C1 segment of cervical spinal cord (tissue), 14 donors: ENCODE measurements at places on chromosomes 2 and 18.

DNA sequence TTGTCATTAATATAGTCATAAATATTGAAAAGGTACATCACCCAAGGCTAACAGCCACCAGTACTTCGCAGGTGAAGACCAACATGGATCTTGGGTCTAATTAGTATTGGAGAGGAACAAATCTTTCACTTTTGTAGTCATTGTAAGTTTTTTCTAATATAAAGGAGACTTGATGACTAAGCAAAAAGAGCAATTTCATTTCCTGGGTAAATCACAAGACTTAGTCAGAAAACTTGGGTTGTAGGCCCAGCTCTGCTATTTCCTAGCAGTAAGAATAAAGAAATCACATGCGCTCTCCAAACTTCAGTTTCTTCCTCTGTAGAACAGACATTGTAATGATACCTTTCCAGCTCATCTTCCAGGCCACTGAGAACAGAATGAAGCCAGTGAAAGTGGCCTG is 40.9 kb downstream of the NRP2 start:
- no peak for DNase-seq

- DNase-seq, result no peak
These were observed 108.4 kb upstream of the LDAH start for GRCh38 chr2:20931346-20931745.

- no peak for DNase-seq
These were observed 38.2 kb downstream of the FAM178B start for GRCh38 chr2:96947949-96948833.

GRCh38 chr18:73352546-73352945 is 484.8 kb upstream of the NETO1 start:
- no peak for DNase-seq

DNA sequence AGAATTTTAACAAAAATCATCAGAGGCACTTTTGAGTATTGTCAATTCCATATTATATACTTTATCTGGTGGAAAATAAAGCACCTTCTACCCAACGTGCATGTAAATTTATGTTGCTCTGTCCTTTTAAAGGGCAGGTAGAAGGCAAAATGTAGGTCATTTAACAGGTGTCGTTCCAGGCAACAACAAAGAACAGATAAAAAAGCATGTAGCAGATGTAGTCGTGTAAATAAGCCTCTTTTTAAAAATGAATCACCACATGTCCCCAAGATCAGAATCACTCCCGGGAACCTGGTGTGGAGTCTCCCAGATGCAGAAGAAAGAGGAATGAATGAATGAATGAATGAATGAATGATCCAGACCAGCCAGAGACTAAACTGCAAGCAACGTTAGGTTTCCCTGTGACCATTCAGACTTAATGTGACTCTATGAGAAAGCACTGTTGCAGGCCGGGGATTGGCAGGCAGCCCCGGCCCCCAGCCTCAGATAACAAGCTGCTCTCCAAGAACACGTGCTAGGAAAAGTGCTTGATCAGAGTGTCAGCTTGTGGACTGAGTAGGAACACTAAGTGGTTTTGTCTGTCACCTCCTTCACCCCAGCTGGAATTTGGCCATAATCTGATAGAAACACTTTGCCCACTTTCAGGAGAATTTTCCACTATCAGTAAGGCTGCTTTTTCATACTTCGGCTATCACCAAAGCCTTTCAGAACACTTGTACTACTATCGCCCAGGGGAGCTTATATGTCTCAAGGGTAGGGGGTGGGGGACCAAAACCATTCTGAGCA is 100.6 kb downstream of the CDK15 start:
- DNase-seq, result no peak

GRCh38 chr18:62651276-62652056 is 63.9 kb upstream of the PHLPP1 start:
- DNase-seq, result no peak

GRCh38 chr2:65608466-65608865 is 176.1 kb upstream of the SPRED2 start:
- no peak for DNase-seq

DNA sequence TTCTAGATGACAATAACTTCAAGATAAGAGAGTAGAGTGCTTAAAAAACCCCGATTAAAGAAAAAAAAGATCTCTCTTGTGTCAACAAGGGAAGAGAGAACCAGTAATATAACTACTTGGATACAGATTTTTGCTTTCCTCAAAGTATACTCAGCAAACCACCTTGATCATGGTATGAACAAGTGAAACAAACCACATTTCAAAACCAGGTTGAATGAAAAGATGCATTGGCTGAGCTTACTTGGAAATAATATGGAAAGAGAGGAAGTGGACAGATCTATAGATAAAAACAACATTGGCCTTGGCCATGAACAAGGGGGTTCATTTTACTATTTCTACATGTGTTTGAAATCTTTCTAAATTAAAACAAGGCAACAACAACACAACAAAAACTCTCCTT is 50.1 kb downstream of the ATP8B1 start:
- no peak for DNase-seq

- no peak for DNase-seq
These were observed 253.8 kb downstream of the AFF3 start for GRCh38 chr2:99888617-99889016.
